Stimulated activated CD4-positive, alpha-beta T cell treated with anti-CD3 and anti-CD28 coated beads, Interleukin-2, amount 100 ng/mL, for 24 hours (primary cell): ENCODE measurements at places on chromosomes 5 and 9.

DNA sequence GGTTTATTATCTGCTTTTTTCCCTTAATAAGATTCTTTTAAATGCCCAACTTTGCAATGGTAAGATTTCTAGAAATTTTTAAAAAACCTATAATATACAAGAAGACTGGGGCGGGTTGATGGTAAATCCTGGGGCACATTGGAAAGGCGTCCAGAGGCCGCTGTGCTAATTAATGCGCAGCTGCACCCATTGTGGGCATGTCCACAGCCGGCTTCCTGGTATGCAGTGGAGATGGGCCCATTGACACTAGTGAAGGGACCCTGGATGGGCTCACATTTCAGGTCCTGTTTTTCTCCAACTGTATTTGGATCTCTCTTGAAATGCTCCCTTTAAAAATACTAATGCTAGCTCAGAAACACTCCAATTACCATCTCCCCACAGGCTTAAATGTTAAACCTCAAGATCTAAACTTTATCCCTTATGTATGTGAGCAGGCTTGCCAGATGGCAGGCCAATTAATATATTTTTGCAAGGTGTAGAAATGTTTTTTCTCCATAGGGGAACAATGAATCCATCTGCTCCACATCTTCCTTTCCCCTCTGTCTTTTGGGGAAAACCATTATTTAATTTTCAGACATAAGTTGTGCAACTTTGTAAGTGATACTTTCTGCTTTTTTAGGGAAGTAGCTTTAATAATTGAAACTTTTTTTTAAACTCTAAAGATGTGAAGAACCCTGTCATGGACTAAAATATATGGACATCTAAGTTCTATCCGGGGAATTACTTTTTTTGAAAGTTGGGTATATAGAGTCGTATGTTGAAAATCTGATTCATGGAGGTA, 177.3 kb downstream of the CD180 start:
- no peak for DNase-seq

GRCh38 chr9:36897478-36897877, 136.6 kb downstream of the PAX5 start:
- no peak for DNase-seq

- DNase-seq: peak; percentile 25
Measured at GRCh38 chr9:19378647-19379046, 1.4 kb downstream of the RPS6 start.

DNA sequence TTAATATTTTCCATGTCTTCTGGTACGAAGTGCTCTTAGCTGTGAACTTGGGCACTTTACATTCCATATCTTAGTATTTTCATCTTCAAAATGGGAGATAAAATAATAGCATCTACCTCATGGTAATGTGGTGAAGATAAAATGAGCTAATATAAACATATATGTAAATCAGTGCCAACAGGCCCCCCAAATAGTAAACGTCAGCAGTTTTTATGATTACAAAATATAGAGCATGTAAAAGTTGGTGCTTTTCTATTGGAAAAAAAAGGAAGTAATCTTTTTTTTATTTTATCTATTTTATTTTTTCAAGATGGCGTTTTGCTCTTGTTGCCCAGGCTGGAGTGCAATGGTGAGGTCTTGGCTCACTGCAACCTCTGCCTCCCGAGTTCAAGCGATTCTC, 291.1 kb upstream of the PRDM9 start:
- DNase-seq: no peak

DNA sequence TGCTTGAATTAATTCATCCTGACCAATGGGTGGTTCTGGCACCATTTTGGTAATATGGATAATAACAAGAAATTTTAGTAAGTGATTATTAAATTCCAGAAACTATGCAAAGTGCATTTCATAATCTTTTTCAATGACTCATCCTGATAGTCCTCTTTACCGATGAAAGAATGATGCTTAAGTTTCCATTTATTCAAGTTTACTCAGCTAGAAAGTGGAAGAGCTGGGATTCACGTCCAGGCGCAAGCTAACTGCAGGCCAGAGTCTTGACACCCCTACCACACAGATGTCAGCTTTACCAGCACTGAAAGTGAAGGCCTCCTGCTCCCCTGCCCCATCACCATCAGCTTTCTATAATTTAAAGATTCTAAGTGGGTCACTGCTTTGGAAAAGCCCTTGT, 493.5 kb upstream of the WWC1 start:
- no peak for DNase-seq

DNA sequence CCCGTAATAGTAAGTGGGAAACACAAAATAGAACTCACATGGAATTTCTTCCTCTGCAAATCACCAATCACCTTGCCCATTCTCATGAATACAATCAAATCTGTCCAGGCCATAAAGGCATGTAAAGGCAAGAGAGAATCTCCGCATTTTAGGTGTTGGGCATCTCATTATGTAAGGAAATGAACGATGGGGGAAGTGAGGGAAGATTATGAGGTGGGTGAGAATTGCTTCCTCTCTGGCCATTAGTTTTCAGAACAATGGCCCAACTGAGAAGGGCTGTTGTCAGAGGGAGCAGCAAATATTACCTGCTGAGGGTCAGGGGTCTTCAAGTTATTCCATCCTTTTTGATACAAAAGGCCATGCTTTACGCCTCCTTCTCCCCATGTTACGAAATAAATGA, 455.1 kb downstream of the ARHGEF28 start:
- no peak for DNase-seq

- peak; percentile 5 for DNase-seq
Measured at GRCh38 chr5:64505769-64506566, at the start of gene RGS7BP. Gene RGS7BP, plus strand, starts transcription at chr5:64506015. Its CDS starts 610 bp downstream, at chr5:64506625.

DNA sequence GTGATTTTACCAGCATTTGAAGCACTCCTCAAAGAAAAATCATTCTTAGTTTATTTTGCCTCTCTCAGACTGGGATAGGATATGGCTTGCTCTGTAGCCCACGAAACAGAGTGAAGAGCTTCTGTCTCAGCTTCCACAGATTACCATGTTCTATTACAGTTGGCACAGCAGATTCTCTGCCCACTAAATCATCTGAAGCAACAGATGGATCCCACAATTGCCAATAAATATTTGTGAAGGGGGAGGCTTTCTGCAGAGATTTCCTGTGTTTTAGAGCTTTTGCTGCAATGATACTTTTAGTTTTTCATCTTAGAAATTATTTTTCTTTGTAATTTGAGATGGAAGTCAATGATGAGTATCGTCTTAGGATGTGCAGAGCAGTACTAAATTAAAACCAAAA, 12.3 kb upstream of the MAP3K1 start:
- DNase-seq: no peak

DNA sequence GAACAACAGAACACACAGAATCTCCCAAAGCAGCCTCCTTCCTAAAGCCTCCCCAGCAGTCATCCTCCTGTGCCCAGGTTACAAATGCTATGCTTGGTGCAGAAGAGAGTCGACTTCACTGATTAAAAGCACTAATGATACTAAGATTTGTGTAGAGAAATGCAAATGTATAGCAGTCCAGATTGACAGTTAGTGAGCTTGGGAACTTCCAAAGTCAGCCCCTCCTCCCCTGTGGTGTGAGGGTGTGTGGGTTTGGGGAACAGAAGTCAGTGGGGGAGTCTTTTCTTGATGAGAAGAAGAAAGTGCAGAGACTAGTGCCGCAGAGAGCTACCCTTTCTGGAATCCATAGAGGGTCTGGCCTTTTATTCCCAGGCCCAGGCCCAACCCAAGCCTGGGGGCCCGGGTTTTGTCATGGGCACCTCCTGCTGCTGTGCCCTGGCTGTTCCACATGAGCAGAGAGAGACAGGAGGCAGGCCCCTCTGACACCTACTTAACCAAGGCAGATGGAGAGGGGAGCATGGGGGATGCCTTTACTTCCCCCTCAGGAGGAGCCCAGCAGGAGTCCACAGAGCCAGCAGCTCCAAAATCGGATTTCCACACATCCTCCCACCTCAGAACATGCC, 173.3 kb downstream of the DENND1A start:
- DNase-seq: no peak

- no peak for DNase-seq
Measured at GRCh38 chr5:38207343-38207742, 51.0 kb upstream of the EGFLAM start.

DNA sequence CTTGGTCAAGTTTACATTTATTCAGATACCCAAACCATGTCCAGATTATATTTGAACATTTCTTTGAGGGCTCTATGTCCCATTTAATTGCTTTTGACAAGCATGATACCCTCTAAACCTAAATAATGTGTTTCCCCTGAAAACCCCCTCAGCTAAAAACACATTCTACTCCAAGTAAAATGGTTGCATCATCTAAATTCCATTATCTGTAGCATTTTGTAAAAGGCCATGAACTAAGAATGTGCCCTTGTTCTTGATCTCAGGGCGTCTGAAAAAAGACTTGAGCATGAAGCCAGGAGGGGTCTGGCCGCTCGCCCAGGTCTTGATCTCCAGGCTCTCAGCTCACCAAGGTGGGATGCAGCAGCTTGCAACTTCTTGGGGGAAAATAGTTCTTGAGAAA, 53.5 kb upstream of the ERCC6L2 start:
- DNase-seq: no peak

GRCh38 chr5:63768221-63768620, 194.0 kb downstream of the HTR1A start:
- no peak for DNase-seq
